EH (cell line): ENCODE measurements at places on chromosomes 13 and 19.

DNA sequence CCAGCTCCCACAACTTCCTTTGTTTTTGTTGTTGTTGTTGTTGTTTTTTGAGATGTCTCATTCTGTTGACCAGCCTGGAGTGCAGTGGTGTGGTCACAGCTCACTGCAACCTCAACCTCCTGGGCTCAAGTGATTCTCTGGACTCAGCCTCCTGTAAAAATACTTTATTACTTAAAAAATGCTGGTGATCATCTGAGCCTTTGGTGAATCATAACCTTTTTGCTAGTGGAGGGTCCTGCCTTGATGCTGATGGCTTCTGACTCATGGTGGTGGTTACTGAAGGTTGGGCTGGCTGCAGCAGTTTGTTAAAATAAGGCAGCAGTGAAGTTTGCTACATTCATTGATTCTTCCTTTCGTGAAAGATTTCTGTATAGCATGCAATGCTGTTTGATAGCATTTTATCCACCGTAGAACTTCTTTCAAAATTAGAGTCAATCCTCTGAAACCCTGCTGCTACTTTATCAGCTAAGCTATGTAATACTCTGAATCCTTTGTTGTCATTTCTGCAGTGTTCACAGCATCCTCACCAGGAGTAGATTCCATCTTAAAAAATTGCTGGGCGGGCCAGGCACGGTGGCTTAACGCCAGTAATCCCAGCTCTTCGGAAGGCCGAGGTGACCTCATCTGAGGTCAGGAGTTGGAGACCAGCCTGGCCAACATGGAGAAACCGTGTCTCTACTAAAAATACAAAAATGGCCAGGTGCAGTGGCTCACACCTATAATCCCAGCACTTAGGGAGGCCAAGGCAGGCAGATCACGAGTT lies 18.0 kb downstream of the ARHGAP35 start:
- peak; percentile 94 for DNase-seq

DNA sequence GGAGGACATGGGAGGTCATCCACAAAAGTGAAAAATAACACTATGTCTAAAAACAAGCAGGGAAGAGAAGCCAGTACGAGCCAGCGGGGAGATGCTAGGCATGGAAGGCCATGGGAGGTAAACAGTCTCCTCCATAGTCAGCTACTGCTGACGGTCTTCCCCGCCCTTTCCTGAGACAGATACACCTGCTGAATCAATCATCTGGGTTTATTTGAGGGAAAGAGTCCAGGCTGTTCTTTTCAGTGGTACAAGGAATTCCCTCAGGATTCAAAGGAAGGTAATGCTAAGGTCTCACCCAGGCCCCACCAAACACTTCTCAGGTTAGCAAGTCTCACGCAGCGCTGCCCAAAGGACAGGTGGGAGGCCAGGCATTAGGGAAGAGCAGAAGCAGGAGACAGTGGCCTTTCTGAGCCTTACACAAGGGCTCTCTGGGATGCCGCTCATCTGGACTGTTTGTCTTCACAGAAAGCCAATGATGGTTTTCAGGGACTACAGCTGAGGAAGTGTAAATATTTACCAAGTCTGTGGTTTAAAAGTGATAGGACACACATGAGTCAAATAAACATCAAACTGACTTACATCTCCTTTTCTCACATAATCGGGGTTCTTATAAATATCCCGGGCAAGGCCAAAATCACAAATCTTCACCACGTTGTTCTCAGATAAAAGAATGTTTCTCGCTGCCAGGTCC lies 173.9 kb downstream of the FLT1 start:
- no peak for DNase-seq

DNA sequence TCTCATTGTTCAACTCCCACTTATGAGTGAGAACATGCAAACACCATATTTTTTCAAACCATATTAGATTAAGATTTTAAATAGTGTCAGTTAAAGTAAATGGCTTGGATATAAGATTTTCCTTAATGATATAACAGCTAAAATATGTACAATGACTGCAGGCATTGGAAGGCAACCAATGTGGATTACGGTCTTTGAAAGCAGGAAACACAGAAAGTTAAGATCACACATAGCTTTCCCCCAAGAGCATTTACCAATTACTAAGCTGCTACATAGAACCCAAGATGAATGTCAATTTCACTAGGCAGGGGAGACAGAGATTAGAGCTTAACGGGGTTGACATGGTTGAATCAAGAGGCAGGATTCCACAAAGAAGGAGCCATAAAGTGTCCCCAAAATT lies 173.2 kb upstream of the TRPC4 start:
- DNase-seq, result peak; percentile 75

GRCh38 chr13:48159826-48160225 lies 64.9 kb upstream of the MED4 start:
- DNase-seq, result no peak

GRCh38 chr19:37966211-37966661 lies 59.2 kb downstream of the SIPA1L3 start:
- peak; percentile 80 for DNase-seq

DNA sequence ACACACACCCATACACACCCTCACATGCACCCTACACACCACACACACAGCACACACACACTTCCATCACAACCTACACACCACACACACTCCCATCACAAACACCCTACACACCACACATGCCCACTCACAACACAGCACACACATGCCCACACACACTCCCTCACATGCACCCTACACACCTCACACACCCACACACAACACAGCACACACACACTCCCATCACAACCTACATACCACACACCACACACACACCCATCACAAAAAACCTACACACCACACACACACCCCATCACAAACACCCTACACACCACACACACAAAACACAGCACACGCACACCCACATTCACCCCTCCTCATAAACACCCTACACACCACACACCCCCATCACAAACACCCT lies 15.1 kb downstream of the PEPD start:
- DNase-seq, result no peak

DNA sequence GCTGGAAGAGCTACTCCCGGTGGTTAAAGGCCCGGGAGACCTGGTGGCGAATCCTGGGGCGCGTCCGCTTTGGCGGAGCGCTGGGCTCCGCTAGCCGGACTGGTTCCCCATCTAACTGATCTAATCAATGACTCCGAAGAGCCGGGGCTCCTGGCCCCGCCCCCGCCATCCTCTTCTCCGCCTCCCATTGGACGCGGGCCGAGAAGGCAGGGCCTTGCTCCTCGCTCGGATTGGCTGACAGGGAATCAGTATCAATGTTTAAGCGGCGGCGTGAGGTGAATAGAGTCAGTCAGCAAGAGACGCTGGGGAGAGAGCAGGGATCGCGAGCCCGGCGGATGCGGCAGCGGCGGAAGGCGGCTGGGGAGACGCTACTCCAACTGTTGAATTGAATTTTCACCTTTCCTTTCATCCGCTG lies 1.7 kb upstream of the PCDH17 start:
- peak; percentile 58 for DNase-seq

DNA sequence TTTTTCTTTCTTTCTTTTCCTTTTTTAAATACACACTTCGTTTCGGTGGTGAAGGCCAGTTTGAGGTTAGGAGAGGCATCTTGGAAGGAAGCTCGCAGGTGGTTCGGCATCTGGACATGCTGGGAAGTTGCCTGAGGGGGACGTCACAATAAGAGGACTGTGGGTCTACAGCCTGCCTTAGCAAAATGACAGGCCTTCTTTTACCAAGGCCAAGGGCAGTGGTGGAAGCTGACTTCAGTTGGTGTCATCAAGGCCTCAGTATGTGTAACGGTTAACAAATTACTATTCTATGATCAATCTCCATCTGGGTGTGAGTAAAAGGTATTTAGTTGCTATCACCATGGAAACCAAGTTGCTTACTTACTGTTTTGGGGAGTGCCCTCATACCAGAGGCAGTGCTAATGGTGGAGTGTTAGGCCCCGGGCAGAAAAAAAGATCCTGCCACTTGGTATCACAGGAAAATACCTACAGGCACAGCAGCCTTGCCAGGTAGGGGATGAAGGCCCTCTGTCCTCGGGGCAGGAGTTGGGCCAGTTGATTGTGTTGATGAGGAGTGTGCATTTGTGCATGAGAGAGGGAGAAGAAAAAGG lies 10.3 kb downstream of the ACTN4 start:
- peak; percentile 93 for DNase-seq

GRCh38 chr19:39839678-39840327 lies 5.8 kb upstream of the DYRK1B start:
- no peak for DNase-seq

DNA sequence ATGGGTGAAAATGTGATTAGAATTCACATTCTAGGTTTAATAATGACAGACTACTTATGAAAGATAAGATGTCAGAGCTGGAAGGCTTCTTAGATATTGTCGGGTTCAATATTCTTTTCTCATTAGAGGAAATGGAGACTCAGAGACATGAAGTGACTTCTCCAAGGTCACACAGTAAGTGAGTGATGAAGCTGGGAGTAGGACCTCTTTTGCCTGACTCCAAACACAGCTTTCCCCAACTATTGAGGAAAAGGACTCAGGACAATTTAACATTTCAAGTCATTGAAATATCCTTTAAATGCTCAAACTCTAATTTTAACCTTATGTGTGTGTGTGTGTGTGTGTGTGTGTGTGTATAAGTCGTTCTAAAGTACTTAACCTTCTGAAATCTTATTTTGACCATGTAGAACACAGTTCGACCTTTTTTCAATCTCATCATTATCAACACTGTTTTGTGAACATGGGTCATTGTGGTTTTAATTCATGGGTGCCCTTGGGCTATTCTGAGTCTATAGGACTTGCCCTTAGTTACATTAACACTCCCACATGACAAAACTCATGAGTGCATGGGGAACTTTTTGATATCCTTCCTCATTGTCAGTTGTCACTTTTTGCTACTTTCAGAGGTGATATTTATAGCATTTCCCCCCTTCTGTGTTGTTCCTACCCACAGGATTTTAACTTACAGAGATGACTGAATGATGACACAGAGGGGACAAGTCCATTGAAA lies 53.0 kb downstream of the LRCH1 start:
- DNase-seq, result no peak

- DNase-seq, result no peak
Measured at GRCh38 chr13:113428469-113428865, 24.8 kb downstream of the ADPRHL1 start.

- DNase-seq, result peak; percentile 40
Measured at GRCh38 chr19:42436006-42436405, 6.7 kb downstream of the CXCL17 start.

DNA sequence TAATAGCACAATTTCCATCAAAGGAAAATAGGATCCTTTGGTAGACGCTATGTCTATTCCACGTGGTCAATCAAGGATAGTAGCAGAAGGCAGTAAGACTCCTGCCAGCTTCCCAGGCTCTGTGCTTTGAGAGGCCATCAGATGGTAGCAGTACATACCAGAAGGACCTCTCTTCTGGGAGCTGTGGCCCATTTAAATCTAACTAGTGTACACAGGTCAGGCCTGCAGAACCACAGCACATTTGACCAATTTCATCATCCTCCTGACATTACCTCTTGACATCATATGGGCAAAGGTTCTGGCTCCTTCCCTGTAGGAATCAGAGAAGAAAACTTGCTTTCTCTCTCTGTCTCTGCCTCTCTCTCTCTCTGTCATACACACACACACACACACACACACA lies 229.6 kb upstream of the HTR2A start:
- peak; percentile 40 for DNase-seq

- no peak for DNase-seq
Measured at GRCh38 chr13:34153428-34154180, 335.7 kb downstream of the RFC3 start.

- DNase-seq, result no peak
Measured at GRCh38 chr13:49607761-49608160, 20.5 kb upstream of the ARL11 start.

DNA sequence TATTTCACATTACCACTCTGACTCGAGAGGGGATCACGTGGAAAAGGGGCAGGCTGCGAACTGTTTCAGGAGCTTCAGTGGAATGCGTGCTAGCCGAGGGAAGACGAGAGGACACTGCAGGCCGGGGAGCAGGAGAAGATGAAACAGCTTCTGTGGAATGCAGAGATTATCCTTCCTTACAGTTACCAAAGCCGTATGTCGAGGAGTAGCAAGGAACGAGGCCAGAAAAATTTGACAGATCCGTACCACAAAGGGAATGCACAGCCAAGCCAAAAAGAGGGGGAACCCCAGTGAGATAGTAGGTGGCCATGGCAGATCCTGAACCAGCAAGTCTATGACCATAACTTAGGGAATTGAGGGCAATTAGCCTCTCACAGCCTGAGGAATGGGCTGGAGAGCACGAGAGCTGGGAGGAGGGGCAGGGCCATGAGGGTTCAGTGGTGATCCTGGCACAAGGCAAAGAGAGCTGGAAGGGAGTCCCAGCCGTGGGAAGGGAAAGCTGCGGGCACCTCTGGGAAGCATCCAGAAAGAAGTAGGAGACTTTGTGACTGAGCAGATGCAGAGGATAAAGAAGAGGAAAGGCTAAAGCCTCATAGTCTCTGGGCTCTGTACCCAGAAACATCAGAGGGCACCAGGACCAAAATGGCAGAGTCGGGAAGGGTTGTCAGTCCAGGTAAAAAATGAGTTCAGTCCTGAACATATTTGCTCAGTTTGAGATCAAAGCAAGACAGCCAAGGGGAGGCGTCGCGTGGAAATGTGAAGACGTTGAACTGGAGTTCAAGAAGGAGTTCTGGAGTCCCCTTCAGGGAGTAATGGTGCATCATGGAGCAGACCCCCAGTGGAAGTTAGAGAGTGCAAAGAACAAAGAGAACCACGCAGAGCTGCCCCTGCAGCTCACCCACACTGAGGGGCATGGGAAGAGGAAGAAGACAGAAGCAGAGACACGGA lies 5.1 kb downstream of the COL4A1 start:
- DNase-seq, result peak; percentile 96

DNA sequence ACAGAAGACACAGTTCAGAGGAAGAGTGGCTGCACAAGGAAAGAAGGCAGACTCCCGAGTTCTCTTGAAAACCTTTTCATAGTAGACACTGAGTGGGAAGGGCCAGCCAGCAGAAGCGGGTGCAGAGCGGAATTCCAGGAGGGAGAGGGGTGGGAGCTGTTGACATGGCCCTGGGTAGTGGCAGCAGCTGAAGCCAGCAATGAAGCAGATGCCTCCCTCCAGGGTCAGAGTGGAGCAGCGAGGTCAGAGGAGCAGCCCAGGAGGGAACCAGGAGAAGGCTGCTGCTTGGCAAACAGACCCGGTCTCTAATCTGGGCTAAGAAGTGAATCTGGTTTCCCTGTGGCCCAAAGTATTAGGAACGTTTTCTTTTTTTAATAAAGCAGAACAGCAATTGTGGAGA lies 73.9 kb upstream of the SPATA13 start:
- DNase-seq, result no peak

GRCh38 chr19:44024900-44025216 lies 321 bp upstream of the ZNF222 start:
- DNase-seq, result no peak

DNA sequence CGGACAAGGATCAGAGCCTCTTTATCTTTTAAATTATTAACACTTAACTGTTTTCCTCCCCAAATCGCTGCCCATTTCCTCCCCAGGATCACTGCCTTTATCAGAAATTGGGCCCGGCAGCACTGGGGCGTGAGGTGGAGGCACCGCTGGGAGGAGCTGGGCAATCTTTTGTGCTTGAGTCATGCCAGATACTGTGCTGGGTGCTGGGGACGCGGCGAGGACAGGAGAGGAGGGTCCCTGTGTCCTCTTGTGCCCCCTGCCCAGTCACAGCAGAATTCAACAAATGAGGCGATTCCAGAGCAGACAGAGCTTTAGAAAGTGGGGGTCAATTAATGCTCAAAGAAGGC lies 347.8 kb downstream of the ZNF536 start:
- DNase-seq, result peak; percentile 1

GRCh38 chr19:664913-665443 lies 2.0 kb upstream of the RNF126 start:
- DNase-seq, result peak; percentile 75
